Nucleus accumbens (tissue), 56 donors: ENCODE measurements at places on chromosomes 12 and 14.
A peak's percentile ranks its signal among the peaks of the same experiment; 100 is the strongest.

DNA sequence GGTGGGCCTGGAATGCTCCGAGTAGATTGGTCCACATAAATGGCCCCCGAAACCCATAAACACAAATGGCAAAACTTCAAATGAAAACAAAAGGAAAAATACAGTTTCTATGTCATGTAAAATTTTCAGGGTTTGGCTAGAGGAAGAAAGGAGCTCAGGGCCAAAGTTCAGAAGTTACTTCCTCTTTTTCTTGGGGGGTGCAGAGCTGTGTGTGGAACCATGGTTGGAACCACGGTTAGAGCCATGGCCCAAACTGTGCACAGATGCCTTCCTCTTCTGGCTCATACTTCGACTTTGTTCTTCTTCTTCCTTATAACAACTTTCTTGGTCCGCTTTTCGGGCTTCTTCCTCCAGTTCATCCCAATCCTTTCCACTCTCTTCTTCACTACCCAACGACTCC lies 51.7 kb downstream of the MGST1 start:
- DNase-seq, result no peak

GRCh38 chr14:94180655-94181271 lies 6.6 kb downstream of the PPP4R4 start:
- DNase-seq, result no peak

GRCh38 chr12:3329361-3329760 lies 161.6 kb upstream of the PRMT8 start:
- no peak for DNase-seq

DNA sequence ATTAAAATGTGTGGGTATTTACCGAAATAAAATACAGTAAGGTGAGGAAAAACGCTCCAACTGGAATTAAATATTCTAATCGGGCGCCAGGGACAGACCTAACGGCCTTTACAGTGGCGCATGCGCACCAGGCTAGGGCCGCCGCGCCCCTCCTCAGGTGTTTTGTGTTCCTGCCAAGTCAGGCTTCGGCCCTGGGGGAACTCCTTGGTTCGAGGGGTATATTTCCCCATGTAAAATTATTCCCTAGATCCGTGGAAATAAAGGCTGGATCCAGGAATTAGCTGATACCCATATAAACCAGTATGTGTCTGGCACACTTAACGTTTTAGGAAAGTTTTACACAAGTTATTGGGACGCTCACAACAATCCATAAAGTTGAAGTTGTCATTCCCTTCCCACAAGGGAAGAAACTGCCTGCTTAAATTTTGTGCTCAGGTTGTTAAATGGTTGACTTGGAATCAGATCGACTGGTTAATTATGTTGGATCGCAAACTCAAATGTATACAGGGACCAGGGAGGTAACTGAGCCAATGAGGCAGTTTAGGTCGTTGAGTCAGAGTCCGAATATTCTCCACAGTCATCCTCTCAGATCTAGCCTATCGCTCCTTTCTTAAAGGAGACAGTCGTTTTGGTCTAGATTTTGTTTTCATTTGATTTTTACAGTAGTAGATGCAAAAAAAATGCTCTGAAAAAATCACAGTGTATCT lies 621 bp upstream of the ANAPC7 start:
- DNase-seq, result peak; percentile 64

- DNase-seq, result no peak
Observed at GRCh38 chr14:104519721-104520120, 59.8 kb upstream of the C14orf180 start.

GRCh38 chr12:98559666-98560065 lies 33.8 kb upstream of the SLC25A3 start:
- peak; percentile 27 for DNase-seq

DNA sequence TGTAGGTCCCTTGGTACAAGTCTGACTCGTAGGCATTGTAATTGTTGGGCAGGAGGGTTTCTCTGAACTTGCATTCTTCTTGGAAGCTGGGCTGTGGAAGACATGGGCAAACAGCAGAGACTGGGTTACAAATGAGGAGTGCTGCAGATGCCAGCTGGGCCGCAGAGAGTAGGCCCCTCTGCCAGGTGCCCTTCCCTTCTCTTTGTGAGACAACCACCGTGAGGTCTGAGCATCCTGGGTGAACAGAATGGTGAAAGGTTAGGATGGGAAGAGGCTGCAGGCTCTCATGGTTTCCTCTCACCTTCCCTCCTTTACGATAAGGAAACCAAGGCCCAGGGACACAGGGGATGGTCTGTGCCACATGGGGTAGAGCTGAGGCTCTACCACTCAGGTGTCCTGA lies 11.3 kb downstream of the FGF6 start:
- no peak for DNase-seq
